ENCODE measurements at places on chromosomes 7 and 10. TPM values are rescaled to one million over a fixed set of nuclear protein-coding genes. Genes with fewer than 3 reads are reported as not detected.

DNA sequence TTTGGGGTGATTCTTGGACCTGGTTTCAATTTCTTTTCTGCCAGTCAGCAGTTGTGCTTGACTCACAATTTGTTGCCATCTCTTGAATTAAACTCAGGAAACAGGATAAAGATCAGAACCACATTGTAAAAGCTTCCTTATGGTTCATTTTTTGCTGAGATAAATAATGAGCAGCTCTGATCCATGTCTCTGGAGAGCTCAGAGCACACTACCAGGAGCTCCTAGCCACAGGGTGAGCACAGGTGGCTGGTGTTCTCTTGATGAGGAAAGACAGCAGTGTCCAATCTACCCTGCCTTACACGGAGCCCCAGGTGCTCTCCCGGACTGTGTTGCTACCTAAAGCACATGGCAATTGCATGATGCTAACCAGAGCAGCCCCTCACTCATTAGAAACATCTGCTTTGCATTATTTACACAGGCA is 17.2 kb upstream of the FAM170B start:
- no peak for DNase-seq

DNA sequence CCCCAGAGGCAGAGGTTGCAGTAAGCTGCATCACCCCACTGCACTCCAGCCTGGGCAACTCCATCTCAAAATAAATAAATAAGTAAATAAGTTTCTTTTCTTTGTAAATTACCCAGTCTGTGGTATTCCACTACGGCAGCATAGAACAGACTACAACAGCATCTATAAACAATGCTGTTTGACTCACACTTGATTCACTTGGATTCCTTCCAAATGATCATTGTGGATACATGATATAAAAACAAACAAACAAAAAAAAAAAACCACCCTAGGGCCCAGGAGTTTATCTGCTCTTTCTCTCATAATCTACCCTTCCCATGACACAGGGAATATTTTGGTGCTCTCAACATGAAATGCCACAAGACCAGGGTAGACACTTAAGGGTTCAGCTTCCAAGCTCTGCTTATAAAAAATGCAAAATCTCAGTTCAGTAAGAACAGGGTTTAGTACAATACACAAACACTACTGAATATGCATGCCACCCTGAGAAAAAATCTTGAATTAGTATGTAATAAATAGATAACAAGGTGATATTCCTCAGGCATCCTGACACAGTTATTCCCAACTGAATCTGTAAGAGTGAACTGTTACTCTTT is 200.9 kb downstream of the FAM107B start:
- DNase-seq: no peak

DNA sequence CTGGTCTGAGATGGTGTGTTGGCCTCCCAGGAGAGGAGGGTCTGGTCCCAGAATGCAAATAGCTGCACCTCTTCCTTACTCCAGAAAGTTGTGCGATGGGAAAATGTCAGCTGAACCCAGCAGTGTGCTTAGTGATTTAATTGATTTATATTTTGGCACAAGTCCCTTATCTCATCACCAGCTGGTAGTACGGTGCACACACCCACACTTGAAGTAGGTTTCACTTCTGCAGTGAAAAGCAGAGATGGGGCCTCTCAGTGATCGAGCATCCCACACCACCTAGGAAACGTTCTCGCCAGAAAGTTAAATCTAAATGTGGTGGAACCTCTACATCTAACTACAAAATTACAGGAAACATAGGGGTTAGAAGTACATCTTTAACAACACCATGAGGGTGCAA is 80.4 kb downstream of the UBE3C start:
- DNase-seq: no peak

- DNase-seq: no peak
Measured at GRCh38 chr10:117175215-117175900, 21.9 kb upstream of the KCNK18 start.

The CPEB3 gene
- polyA plus RNA-seq: 3.3 TPM

The HOXA5 gene
- 76.0 TPM for polyA plus RNA-seq

All from left kidney (tissue), 8 donors.